Stimulated activated CD4-positive, alpha-beta T cell treated with anti-CD3 and anti-CD28 coated beads, TNF-alpha, amount 100 ng/mL, for 24 hours (primary cell): ENCODE measurements at places on chromosomes 3 and 15.

DNA sequence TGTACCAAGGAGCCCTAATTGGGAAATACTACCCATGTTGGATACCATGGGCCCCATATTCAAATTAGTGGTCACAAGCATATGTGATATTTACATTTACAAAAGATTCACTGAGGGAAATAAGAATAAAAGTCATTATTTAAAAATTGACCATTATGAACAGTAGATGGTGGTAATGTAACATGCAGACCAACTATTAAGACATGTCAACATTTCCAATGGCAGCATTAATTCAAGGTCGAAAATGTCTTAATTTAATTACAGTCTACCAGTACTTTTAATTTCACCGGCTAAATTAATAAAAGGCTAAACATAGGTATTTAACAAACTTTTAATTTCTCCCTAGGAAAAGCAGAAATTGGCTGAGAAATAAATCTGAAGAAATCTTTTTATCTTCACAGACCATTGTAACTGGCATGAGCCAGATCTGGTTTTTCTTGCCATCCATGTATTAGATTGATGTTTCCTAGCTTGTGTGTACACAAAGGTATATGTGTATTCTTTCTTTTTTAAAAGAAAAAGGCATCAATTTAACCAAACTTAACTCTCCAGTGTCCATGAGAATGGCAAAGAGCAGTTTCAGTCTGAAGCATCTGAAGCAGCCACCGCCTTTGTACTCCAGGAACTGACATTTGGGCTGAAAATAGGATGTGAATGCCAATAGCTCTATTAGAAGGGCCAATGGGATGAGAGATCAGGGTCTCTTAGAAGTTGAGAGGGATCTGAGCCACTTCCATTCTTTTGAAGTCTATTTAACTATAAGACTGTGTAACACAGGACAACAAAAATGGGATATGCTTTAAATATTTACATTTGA lies 26.6 kb downstream of the NEK11 start:
- DNase-seq, result no peak

GRCh38 chr3:67619991-67620390 lies 34.4 kb downstream of the SUCLG2 start:
- DNase-seq, result no peak

DNA sequence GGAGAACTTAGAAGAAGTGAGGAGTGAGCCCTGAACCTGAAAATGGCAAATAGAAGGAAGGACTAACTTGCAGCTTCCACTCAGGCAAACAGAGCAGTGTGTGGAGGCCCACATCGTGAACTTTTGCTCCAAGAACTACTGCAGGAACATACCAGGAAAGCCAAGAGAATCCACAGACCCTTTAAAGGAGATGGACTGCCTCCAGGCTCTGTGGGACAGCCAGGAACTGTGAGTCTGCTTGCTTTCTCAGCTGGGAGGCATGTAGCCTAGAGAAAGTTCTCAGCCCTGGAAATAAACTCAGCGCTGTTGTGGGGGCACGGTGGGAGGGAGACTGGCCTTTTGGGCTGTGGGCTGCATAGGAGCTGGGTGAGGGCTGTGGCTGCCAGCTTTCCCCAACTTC lies 93.0 kb downstream of the SNRK start:
- DNase-seq, result no peak

DNA sequence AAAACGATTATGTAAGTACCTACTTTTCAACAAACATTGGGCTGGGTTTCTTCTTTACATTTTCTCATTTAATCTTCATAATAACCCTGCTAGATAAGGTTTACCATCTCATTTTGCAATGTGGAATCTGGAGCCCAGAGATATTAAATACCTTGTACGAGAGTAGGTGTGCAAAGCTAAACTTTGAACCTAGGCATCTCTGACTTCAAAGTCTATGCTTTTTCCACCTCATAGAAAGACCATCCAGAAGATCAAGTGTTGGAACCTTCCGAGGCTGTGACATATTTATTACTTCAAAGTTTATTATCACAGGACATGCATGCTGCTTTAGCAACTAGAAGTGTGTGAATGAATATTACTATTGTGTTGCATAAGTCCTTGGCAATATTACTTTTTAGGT lies 497.2 kb upstream of the TPRG1 start:
- no peak for DNase-seq

DNA sequence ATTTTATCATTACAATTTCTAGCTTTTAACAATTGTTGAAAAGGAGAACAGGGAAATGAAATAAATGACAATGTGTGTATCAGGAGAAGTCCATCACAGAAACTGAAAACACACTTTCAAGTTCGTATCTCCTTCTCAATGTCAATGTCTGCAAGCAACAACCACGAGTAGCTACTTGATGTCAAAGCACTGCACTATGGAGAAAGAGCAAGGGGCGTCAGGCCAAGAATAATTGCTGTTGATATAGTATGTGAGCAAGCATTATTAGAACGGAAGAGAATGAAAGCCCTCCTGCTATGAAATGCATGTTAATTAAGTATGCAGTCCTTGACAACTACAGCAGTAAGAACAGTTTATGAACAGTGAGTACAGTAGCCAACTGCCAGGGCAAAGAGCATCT lies 1250.1 kb downstream of the ZPLD1 start:
- DNase-seq, result no peak

- no peak for DNase-seq
These were observed 616.9 kb upstream of the GBE1 start for GRCh38 chr3:82378392-82378791.

GRCh38 chr15:85927931-85928537 lies 133.3 kb upstream of the KLHL25 start:
- no peak for DNase-seq

DNA sequence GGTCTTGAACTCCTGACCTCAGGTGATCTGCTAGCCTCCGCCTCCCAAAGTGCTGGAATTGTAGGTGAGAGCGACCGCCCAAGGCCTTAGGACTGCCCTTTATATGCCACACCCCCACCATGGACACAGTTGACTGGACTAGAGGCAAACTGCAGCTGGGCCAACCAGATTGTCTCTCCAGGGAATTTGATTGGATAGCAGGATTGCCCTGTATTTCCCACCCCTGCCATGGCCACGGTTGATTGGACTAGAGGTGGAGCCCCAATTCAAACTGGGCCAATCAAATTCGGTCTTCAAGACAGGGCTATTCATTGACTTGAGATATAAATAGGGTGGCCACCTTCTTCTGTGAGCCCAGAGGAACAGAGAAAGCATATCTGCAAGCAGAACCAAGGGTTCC lies 6.9 kb upstream of the CLPX start:
- DNase-seq, result no peak

DNA sequence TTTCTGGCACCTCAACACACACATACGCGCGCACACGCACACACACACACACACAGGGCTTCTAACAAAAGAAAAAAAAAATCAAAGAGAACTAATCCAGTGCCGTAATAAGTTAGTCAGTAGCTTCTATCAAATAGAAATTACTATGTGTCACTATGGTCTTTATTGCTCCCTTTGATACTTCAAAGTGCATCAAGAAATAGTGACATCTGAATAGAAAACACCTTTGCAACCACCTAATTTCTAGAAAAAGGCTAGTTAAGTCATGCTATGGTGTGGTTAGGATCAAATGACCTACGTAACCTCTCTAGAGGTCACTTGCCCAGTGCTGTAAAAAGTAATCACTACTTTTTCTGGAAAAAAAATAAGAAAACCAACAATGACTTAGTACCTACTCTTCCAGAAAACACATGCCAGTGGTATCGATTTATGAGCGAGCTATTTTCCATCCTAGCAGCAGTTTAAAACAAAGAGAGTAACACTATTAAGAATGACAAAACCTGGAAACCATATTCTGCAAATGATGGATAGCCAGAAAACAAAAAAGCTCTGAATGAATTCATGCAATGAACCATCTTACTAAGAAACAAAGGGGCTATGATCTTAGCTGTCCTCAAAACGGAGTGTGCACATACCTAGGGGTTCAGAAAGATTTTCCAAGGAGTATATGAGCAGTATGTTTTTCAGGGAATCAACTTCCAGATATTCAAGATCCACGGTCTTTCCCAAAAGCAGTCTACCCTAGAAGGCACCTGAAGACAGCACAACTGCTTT lies 6.8 kb downstream of the AVEN start:
- DNase-seq, result no peak
